Caco-2 (cell line): ENCODE measurements at places on chromosomes 7 and 10. TPM values are rescaled to one million over a fixed set of nuclear protein-coding genes. Genes with fewer than 3 reads are reported as not detected.

GRCh38 chr10:46094931-46095750 lies 49.1 kb upstream of the MSMB start:
- no peak for DNase-seq

CALML3 gene
- 0.18 TPM in 1 of 2 replicates, not detected in the other for total RNA-seq

DNA sequence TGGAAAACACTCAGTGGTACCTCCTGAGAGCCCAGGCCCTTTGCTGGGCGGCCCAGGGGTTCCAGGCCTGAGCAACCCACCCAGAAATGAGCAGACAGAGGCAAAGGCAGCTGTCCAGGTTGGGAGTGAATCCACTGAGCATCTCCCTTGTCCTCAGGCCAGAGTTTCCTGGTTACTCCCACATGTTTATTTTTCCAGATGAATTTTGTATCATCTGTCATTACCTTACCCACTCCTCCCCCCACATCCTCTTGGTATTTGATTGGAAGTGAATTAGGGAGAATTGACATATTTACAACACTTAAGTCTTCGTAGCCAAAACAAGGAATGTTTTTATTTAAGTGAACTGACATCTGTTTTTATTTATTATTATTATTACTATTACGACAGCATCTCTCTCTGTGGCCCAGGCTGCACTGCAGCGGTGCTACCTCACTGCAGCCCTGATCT lies 13.2 kb upstream of the LMBR1 start:
- DNase-seq = no peak

GRCh38 chr7:69398986-69399385 lies 199.3 kb upstream of the AUTS2 start:
- DNase-seq = no peak

DNA sequence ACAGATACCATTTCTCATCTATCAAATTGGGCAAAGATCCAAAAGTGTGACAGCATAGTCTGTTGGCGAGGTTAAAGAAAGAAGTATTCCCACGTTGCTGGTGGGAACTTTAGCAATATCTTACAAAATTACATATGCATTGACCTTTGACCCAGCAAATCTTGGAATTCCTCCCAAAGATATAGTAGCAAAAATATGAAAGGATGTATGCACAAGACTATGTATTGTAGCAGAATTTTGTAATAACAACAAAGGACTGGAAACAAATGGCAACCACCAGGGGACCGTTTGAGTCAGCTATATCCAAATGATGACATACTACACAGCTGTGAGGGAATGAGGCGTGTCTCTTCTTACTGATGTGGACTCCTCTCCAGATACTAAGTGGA lies 50.2 kb downstream of the KCNH2 start:
- DNase-seq = no peak

DNA sequence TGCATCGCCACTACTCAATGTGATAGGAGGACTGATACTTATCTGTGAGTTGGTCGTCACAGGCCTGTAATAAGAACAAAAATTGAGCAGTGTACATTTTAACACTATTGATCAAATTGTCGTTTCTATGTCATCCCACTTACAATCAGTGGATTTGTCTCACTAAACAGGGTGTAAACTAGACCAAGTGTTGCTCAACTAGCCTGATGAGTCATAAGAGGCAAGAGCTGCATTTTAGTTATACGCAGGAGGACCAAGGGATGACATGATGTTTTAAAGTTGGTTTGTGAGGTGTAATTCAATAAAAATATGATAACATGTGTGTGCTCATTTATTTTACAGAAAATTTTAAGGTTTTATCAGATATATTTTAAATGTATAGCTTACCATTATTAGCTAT lies 1239.2 kb downstream of the REEP3 start:
- DNase-seq = no peak

LRRN3 gene
- total RNA-seq = 0.68 and 0.77 TPM in 2 replicates

DNA sequence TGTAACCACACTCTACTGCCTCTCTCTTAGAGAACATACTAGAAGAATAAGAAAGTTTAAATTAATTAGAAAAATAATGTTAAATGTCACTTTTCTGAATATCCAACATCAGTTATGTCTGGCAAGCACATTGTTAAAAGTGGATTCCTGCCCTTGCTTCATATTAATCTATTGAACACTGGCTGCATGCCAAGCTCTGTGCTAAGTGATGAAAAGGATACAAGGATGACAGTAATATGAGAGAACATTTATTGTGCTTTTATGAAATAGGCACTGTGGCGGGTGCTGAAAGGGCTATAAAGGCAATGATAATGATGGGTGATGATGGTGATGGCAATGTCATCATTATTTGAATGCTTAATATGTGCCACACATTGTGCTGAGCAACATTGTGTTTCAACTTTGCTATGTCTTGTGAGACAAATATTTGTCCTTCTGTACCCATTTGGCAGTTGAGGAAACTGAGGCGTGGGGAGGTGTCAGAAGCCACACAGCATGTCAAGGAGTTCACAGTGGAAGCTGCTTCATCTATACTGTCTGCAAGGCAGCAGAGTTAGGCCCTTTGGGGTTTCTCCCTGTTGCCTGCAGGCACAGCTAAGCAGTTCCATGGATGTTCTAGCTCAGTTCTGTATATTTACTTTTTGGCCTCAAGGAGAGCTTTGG lies 64.2 kb upstream of the RAPGEF5 start:
- DNase-seq = no peak

DNA sequence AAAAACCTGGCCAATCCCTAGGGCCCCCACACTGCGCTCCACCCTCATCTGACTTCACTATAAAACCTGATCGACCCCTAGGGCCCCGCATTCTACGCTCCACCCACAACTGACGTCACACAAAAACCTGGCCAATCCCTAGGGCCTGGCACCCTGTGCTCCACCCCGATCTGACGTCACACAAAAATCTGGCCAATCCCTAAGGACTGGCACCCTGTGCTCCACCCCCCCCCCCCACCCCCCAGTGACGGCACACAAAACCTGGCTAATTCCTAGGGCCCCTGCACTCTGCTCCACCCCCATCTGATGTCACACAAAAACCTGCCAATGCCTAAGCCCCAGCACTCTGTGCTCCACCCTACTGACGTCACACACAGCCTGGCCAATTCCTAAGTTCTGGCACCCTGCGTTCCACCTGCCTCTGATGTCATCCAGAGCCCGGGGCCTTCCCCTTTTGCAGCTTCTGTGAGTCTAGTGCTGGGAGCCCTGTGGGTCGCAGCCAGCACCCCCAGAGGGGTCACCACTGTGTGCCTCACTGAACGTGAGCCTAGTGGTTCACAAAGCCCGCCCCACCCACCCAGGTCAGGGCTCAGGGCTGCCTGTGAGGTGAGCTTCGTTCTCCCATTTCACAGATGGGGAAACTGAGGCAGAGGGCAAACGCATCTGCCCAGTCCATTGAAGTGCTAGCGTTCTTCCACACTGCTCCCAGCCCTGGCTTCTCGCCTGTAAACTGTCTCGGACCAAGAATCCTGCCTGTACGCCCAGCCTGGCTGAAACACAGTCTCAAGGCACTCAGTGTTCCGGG lies 40.6 kb downstream of the MICALL2 start:
- DNase-seq = peak; percentile 41

VGF gene
- 1.2 and 1.3 TPM in 2 replicates for total RNA-seq

DNA sequence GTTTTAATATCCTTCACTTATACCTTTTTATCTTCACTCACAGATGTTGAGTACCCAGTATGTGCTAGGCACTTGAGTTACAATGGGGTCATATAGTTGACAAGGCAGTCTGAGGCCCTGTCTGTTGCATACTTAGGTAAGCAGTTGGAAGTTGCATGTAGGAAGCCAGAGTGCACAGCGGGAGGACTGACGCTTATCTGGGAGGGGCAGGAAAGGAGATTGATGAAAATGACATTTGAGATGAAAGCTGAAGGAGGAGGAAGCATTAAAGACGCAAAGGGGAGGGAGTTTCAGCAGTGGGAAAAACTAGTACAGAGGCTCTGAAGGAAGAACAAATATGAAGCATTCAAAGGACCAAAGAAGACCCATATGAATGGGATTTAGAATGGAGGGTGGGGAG lies 266.2 kb downstream of the HTR7 start:
- DNase-seq = no peak

ZNF679 gene
- not detected in 2 replicates for total RNA-seq

GRCh38 chr10:97428572-97428981 lies 2.6 kb downstream of the PGAM1 start:
- no peak for DNase-seq

ANLN gene
- 105 and 106 TPM in 2 replicates for total RNA-seq

GRCh38 chr10:86060386-86061277 lies 306.0 kb downstream of the GRID1 start:
- DNase-seq = no peak

LYZL1 gene
- not detected in 2 replicates for total RNA-seq

- no peak for DNase-seq
These were observed 62.0 kb downstream of the ASB13 start for GRCh38 chr10:5604236-5604925.
